ENCODE measurements at places on chromosomes 7 and 10.

DNA sequence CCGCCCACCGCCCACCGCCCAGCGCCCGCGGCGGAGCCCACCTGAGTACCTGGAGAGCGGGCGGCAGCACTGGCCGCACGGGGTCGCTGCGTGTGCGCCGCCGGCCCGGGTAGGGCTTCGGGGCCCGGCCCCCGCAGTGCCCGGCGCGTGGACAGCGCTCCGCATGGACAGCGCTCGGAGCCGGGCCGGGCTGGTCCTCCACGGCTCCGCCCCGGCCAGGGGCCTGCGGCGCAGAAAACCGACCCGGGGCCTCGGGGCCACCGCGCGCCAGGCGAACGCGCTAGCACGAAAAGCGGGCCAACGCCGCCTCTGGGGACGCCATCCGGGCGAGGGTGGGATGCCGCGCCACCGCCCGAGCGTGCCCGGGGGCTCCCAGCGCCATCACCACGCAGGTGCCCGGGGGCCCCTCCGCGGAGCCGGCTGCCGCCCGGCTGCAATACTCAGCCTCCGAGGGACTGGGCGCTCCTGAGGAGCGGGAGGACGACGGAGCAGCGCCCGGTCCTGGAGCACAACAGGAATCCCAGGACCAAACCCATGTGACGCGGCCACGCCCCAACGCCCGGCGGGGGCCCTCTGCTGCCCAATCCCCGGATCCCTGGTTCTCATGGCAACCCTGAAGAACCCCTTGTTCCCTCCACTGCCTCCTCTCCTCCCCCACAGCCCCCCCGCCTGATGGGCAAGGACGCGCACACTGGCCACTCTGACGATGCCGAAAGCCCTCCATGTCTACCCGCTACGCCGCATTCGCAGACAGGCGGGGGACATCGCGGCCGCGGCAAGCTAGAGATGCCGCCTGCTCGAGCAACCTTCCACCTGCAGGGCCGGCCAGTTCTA lies at the start of gene GRB10:
TSS of gene GRB10 (minus strand) at position 522 of the 834 bp plus-strand sequence. CDS start 50,574 bp downstream, outside the sequence.
- no peak for DNase-seq

DNA sequence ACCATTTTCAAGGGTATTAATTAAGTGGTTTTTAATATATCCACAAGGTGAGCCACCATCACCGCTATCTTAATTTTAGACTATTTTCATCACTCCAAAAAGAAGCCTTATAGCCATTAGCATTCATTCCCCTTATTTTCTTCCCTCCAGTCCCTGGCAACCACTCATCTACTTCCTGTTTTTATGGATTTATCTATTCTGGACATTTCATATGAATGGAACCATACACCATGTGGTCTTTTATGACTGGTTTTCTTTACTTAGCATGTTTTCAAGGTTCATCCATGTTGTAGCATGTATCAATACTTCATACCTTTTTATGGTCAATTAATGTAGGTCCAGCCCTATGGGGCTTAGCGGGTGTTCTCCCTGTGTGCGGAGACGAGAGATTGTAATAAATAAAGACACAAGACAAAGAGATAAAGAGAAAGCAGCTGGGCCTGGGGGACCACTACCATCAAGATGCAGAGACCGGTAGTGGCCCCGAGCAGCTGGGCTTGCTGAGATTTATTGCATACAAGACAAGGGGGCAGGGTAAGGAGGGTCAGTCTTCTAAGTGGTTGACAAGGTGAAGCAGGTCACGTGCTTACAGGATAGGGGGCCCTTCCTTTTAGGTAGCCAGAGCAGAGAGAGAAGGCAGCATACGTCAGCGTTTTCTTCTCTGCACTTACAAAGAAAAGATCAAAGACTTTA lies 14.6 kb downstream of the WBP1L start:
- DNase-seq, result no peak

GRCh38 chr10:97188261-97188711 lies 2.5 kb upstream of the SLIT1 start:
- no peak for DNase-seq

GRCh38 chr7:137985253-137985896 lies 16.5 kb downstream of the CREB3L2 start:
- no peak for DNase-seq

DNA sequence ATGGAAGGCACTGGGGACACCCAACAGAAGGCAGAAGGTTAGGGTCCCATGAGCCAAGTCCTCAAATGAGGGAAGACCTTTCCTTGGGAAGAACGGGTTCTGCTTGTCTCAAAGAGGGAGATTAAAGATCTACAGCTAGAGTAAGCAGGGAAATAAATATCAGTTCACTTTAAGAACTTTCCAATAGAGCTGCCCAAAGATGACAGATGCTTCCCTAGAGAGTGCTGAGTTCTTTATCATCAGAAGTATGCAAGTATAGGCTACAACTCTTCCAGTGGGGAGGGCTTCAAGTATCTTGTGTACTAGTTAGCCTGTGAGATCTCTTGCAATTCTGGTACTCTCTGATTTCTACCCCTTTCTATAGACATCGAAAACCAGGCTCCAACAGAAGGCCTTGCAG lies 39.4 kb downstream of the EMX2 start:
- no peak for DNase-seq

DNA sequence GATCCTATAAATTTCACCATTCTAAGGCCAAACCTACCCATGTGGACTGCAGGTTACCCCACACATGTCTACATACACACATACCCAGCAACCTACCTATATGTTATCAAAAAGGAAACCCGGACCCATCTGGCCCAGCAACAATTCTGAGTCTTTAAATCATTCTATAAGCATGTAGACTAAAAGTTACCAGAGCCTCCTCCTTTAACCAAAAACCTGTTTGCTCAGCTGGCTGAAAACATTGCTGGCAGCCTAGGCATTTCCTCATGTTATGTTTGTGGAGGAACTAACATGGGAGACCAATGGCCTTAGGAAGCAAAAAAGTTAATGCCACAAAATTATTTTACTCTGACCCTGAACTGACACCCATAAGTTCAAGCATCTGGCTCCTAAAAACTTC lies 5.3 kb upstream of the ADCK2 start:
- no peak for DNase-seq

GRCh38 chr7:124032369-124033094 lies at the start of gene TMEM229A:
TSS of gene TMEM229A (minus strand) at chr7:124033067. CDS start at chr7:124033003, 64 bp downstream.
- no peak for DNase-seq

DNA sequence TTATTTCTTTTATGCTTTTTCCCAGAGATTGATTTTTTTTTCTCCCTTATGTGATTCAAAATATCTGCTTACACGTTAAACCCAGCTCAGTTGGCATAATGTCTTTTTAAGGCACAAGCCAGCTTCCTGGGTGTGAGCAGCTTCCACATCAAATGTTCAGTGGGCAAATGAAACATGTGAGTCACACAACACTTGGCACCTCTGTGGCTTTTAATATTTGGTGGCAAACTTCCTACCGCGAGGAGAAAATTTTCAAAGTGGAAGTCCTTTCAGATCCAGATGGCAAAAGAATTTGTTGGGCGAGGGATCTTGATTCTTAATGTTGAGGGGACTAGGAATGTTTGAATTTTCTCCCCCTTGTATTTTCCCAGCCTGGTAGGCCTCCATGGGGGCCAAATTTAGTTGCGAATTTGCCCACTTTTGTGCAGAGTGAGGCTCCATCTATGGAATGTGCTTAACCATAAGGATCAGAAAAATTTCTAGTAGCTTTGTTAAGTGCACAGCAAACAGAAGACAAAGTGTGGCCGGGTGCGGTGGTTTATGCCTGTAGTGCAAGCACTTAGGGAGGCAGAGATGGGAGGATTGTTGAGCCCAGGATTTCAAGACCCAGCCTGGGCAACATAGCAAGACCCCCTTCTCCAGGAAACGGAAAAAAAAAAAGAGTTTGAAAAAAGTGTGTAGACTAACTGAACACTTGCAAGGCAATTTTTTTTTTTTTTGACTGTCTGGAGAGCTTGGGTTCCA lies 31.0 kb downstream of the CUX1 start:
- no peak for DNase-seq

- no peak for DNase-seq
Measured at GRCh38 chr7:159121068-159121467, 23.6 kb downstream of the VIPR2 start.

DNA sequence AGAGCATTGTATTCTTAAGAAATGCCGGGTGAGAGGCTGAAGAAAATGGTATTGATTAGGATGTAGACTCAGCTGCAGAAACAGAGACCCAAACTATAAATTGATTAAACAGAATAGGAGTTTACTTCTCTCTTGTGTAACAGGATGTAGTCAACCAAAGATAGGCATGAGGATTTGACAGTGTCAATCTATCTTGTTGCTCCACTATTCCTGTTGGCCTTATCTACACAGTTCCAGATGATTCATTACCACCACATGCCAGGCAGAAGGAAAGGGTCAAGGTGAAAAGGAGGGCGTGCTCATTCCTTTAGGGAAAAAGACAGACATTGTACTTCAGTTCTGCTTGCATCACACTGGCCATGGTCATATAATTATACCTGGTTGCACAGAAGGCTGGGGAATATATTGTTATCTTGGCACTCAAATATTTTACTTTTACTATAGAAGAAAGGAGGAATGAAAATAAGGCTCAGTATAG lies 11.9 kb upstream of the DMTF1 start:
- DNase-seq, result no peak

- no peak for DNase-seq
Measured at GRCh38 chr7:42315631-42316030, 78.6 kb upstream of the GLI3 start.

GRCh38 chr7:68434857-68435256 lies 1163.4 kb upstream of the AUTS2 start:
- DNase-seq, result no peak

DNA sequence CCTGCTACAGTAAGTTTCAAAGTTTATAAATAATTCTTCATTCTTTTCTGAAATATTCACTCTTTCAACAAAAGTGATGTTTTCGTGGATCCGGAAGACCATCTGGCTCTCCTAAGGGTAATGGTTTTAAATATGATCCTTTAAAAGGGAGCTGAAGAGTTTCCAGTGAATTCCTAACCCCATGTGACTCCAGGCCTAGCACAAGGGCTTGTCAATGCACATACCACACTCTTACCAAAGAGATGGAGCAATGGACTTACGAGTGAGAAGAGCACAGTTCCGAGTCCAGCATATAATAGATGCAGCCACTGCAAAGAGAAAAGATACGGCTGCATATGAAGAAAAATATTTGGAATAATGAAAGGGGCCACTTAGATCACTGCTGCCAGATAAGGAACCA lies 32.1 kb upstream of the GATAD1 start:
- no peak for DNase-seq

GRCh38 chr7:32489788-32490126 lies 423 bp downstream of the LSM5 start:
- DNase-seq, result no peak

DNA sequence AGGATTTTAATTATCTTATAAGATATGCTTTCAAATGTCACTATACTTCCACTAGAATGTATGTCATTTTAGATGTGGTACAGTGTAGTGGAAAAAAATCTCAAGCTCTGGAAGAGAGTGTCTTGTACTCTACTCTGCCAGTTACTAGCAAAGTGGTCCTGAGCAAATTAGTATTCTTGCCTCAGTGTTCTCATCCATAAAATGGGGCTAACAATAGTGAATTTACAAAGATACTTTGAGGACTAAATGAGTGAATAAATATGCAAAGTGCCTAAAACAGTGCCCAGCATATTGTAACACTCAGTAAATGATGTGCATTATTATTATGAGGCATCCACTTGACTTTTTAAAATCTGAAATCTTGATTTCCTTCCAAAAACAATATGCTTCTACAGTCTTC lies 488.9 kb upstream of the PHF14 start:
- DNase-seq, result no peak

DNA sequence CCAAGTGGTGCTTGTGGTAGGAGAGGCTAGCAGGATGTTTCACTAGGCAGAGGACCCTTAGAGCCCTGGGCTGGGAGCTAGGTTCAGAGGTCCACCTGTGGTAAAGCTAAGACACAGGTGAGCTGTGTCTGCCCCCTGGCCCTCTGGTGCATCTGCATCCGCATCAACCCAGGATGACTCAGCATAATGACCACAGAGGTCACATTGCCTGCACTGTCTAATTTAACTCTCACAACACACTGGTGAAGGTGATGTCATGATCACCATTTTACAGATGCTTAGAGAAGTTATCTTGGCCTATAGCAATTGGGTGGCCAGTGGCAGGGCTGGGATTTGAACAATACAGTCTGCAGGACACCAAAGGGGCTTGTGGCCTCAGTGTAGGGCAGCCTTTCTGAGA lies 33.1 kb downstream of the HABP2 start:
- peak; percentile 2 for DNase-seq

- DNase-seq, result no peak
Measured at GRCh38 chr10:69359594-69359993, 57.1 kb downstream of the TACR2 start.

- DNase-seq, result no peak
Measured at GRCh38 chr7:132415259-132415658, 161.0 kb downstream of the PLXNA4 start.

GRCh38 chr10:87632454-87632853 lies 27.2 kb upstream of the PAPSS2 start:
- peak; percentile 18 for DNase-seq

- peak; percentile 83 for DNase-seq
Measured at GRCh38 chr7:116525913-116526861, 1.4 kb downstream of the CAV1 start.

DNA sequence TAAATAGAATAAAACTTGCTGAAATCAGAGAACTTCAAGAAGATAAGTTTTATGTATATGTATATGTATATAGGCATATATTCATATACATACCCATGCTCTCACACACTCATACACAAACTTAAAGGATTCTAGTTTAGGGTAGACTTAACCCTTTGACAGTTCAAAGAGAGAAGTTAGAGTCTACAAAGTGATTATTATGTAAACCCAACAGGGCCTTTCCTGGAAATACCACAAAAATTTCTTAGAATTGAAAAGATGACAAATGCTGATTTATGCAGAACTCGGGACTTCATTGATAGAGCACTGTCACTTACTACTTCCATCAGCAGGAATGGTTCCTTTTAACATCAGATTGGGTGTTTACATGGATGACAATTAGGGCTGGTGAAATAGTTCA lies 763.5 kb downstream of the AUTS2 start:
- DNase-seq, result no peak

- no peak for DNase-seq
Measured at GRCh38 chr10:77738496-77739158, 101.0 kb upstream of the KCNMA1 start.

DNA sequence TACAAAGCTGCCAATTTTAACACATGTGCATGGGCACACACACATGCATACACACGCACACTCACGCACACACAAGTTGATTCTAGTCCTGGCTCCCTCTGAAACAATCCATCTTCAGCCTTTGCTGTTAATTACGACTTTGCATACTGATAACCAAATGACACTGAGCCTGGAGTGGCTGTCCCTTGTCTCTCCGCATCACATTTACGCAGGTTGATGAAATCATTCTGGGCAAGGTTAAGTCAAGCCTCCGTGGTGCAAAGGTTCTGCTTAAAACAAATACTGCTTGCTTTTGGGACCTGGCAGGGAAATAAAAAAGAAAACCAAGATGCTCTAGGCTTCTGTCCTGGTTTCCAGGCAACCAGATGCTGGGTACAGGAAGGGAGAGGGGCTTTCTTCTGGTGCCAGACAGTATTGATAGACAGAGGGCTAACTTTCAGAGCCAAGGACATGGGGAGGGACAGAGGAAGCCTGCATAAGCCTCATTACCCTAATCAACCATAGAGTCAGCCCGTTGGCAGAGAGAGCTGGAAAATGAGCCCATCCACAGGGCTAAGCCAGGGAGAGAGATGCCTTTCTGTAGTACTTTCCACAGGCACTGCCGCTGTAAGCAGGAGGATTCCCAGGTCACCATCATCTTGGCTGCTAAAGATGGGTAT lies 233.0 kb downstream of the WDR11 start:
- no peak for DNase-seq
